ENCODE measurements at places on chromosomes 7 and 10. TPM values are rescaled to one million over a fixed set of nuclear protein-coding genes. Genes with fewer than 3 reads are reported as not detected.

DNA sequence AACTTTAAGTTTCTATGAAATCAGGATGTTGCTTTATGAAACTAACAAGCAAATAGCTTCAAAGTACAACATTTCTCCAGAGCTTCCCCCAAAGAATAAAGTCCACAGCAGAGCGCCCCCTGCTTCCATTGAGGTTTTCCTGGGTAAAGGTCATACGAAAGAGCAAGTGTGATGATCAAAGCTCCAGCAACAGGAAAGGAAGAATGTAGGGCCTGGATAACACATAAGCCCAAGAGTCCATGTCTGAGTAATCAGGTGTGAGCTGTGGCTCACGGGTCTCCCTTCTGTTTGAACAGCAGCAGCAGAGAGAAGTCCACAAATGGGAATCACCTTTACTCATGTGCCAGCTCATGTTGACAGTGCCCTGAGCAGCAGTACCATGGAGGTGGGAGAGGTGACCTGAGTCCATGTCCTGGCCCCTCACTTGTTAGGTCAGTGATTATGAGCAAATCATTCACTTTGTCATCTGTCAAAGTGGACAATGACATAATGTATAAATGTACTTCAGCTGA, 50.5 kb downstream of the MRPL32 start:
- no peak overlapping the region for H3K4me3 ChIP-seq
- no peak for DNase-seq
- H3K27ac ChIP-seq: no peak overlapping the region
- H3K4me1 ChIP-seq: no peaks in the 10 kb centered on the region
- H3K27me3 ChIP-seq: no peaks in the 10 kb centered on the region

- no peaks in the 10 kb centered on the region for H3K27me3 ChIP-seq
- H3K4me1 ChIP-seq: no peaks in the 10 kb centered on the region
- no peak overlapping the region for H3K4me3 ChIP-seq
- no peak for DNase-seq
- no peak overlapping the region for H3K27ac ChIP-seq
Measured at GRCh38 chr7:132739271-132739955, 163.1 kb upstream of the PLXNA4 start.

DNA sequence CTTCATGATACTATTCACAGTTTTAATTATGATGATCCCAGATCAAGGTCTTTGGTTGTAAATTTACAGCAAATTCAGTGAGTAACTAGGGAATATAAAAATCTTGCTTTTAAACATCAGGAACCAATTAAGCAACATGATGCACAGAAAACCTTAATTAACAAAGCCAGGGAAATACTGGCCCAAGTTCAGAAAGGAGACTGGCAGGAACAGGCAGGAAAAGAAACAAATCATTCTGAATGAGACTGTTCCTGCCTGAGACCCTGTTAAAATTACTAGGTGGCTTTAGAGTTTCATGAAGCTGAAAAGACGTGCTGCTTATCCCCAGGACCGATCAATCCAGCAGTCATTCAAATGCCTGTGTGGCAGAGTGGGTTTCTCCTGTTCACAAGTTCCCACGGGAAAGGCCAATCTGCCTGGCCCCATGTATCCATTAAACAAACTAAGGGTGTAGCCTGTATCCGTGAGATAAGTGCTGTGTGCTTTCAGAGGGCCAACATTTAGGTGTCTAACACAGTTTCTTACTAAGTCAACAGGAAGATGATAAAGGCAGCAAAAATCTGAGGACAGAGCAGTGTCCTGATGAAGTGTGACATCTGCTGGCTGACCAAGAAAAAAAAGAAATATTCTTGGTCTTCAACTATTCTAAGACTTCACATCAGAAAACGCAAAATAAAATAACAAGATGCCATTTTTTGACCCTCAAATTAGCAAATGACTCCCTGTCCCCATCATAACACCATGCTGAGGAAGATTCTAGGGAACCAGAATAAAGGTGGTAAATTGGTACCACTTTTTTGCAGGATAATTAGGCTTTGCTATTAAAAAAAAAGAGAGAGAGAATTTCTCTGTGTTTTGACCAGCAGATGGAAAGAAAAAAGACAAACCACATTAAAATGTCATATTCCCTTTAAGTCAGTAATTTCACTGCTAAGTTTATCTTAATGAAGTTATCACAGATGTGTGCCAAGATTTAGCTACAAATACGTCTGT, 34.2 kb downstream of the PUS7 start:
- no peaks in the 10 kb centered on the region for H3K27me3 ChIP-seq
- peak overlapping the region; percentile 41 for H3K27ac ChIP-seq
- H3K4me3 ChIP-seq: no peak overlapping the region

Gene CALHM3
- 0.16 TPM for total RNA-seq

GRCh38 chr7:80679921-80680907, 41.8 kb downstream of the CD36 start:
- no peaks in the 10 kb centered on the region for H3K36me3 ChIP-seq
- no peak for DNase-seq
- no peaks in the 10 kb centered on the region for H3K27me3 ChIP-seq
- H3K4me3 ChIP-seq: no peak overlapping the region
- no peaks in the 10 kb centered on the region for H3K4me1 ChIP-seq

DNA sequence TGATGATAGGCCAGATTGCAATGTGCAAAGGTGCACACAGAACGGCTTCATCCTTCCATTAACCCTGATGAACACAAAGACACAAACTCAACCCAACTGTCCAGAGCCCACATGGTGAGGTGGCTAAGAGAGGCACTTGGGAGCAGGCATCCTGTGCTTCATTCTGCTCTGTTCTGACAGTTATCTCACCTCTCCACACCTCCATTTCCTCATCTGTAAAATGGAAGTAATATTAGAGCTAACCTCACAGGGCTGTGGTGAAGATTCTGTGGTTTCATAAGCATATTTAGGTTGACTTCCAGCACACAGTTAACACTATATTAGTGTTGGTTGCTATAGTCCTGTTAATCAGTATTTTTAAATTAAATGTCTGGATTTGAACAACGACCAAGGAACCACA, 126.3 kb downstream of the TAX1BP1 start:
- no peak for DNase-seq
- no peak overlapping the region for H3K4me3 ChIP-seq
- no peak overlapping the region for H3K27ac ChIP-seq
- H3K36me3 ChIP-seq: peaks cover 6% of the 10 kb centered on the region
- no peaks in the 10 kb centered on the region for H3K27me3 ChIP-seq

- H3K27ac ChIP-seq: no peak overlapping the region
- no peaks in the 10 kb centered on the region for H3K27me3 ChIP-seq
- peaks cover 11% of the 10 kb centered on the region for H3K4me1 ChIP-seq
- DNase-seq: no peak
- no peak overlapping the region for H3K4me3 ChIP-seq
- no peaks in the 10 kb centered on the region for H3K36me3 ChIP-seq
Measured at GRCh38 chr7:2233926-2234325, 1.2 kb upstream of the MAD1L1 start.

GRCh38 chr7:107622429-107622828, 38.2 kb upstream of the SLC26A4 start:
- no peak overlapping the region for H3K4me3 ChIP-seq
- no peak for DNase-seq
- no peak overlapping the region for H3K27ac ChIP-seq

DNA sequence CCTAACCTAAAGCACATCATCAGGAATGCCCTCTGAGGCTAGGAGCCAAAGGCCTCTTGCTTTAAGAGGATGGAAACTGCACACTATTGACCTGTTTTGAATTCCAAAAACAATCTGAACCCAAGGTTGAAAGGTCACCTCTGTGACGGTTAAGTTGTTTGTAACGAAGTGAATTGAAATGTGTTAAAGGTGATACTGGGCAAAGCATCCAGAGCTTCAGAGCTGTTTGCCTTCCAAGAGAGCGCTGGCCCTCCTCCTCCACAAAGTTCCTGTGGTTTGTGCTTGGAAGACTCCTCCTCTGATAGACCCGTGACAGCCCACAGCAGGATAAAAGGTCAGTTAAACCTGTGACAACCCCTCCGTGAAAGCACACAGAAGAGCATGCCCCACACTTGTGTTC, 133.7 kb upstream of the CTTNBP2 start:
- no peaks in the 10 kb centered on the region for H3K4me1 ChIP-seq
- H3K36me3 ChIP-seq: no peaks in the 10 kb centered on the region
- H3K4me3 ChIP-seq: no peak overlapping the region
- H3K27ac ChIP-seq: no peak overlapping the region

Gene TEX36
- total RNA-seq: not detected

Gene NEUROD6
- not detected for total RNA-seq

Gene SLC16A9
- total RNA-seq: 1.5 TPM
